Vagina (tissue), 2 donors: ENCODE measurements at places on chromosomes 2 and 18. TPM values are rescaled to one million over a fixed set of nuclear protein-coding genes. Genes with fewer than 3 reads are reported as not detected.

DNA sequence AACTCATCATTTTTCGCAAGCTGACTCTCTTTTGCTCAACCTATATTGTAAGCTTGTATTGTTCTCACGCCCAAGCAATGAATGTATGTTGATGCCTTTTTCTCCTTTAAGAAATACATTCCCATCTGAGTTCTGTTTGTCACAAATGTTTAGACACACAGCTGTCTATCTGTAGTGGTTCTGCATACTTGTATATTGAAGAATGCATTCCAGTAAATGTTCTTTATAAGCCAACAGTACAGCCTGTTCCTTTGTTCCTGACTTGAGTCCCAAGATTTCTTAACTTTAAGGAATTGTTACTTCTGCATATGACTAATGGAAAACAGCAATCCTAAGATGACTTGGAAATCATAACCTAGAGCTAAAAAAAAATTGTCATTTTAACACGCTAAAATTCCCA is 849.1 kb upstream of the POU3F3 start:
- no peak for DNase-seq

- no peak for DNase-seq
These were observed 254.9 kb downstream of the IRS1 start for GRCh38 chr2:226544596-226545210.

- DNase-seq, result no peak
These were observed 91.0 kb downstream of the MARCHF4 start for GRCh38 chr2:216281316-216281715.

DNA sequence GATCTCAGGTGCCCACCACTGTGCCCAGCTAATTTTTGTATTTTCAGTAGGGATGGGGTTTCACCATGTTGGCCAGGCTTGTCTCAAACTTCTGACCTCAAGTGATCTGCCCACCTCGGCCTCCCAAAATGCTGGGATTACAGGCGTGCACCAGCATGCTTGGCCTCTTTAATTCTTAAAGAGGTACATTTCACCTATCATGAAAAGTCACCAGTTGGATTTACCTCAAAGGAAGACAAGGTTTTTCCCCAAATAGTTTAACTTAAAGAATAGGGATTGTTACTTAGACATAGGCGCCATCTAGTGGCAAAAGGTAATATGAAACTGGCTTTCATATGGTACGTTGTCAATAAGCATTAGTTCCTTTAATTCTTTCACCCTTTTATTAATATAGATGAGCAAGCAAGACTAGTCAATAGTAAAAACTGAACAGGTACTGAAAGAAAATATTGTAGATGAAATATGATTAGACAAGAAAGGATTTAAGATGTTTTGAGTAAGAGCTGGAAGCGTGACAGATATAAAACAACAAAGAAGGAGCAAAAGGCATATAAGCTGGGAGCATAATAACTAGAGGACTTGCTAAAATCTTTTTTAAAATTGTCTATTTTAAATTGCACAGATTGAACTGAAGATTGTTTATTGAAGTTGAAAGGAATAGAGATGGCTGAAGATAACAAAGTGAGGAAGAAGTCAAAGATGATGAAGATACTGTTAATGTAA is 35.0 kb upstream of the PSMD14 start:
- DNase-seq, result no peak

The INHBB gene
- 19.4 TPM for total RNA-seq

The NXPH2 gene
- total RNA-seq, result not detected

The SFT2D3 gene
- total RNA-seq, result 3.7 TPM

The SERPINB12 gene
- total RNA-seq, result 20.1 TPM

The ASNSD1 gene
- 44.7 TPM for total RNA-seq
